NCI-H526 (cell line): ENCODE measurements at places on chromosomes 5 and 9.

- DNase-seq, result no peak
Measured at GRCh38 chr9:35834260-35835215, 5.5 kb downstream of the TMEM8B start.

DNA sequence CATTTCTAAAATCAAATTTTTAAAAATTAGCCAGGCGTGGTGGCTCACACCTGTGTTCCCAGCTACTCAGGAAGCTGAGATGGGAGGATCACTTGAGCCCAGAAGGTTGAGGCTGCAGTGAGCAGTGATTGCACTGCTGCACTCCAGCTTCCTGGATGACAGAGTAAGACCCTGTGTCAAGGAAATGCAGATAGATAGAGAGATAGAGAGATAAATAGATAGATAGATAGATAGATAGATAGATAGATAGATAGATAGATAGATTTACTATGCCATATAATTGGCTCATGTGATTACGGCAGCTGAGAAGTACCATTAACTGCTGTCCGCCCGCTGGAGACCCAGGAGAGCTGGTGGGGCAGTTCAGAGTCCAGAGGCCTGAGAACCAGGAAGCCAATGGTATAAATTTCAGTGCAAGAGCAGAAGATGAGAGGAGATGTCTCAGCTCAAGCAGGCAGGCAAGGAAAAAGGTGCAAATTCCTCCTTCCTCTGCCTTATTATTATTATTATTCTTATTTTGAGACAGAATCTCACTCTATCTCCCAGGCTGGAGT, 13.0 kb upstream of the PTGES start:
- DNase-seq, result no peak

DNA sequence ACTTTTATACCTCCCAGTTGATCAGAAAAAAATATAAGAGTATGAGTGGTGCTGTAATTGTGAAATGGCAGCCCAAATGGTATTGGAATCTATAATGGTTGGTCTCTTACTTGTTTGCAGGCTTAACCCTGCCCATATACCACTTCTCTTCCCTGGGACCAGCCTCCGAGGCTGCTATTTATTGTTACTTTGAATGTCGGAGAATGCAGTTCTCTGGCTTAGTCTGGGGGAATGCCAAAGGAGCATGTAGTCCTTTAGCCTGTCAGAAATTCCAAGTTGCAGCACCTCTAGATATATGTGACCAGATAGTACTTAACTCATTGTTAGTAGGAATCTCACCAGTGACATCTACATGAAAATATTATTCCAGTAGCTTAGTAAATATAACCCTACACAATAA, 47.5 kb downstream of the SLC44A1 start:
- no peak for DNase-seq

GRCh38 chr5:155915601-155916000, 411.4 kb upstream of the SGCD start:
- no peak for DNase-seq
